AG10803 (cell line): ENCODE measurements at places on chromosomes 11 and 22.

DNA sequence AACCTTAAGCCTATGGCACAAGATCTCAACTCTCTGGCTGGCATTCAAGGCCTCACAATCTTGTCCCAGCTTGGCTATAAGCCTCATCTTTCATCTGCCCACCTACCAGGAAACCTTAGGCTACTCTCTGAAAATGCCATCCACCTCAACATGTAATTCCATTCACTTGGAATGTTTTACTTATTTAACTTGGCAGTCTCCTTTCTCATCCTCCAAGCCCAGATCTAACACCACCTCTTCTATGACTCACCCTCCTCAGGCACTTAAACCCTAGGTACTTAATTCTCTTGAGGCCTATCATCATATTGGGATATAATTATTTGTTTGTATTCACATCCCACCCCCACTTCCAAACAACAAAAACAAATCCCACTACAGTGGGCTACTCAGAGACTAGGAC, 15.0 kb downstream of the POGLUT3 start:
- DNase-seq, result no peak

DNA sequence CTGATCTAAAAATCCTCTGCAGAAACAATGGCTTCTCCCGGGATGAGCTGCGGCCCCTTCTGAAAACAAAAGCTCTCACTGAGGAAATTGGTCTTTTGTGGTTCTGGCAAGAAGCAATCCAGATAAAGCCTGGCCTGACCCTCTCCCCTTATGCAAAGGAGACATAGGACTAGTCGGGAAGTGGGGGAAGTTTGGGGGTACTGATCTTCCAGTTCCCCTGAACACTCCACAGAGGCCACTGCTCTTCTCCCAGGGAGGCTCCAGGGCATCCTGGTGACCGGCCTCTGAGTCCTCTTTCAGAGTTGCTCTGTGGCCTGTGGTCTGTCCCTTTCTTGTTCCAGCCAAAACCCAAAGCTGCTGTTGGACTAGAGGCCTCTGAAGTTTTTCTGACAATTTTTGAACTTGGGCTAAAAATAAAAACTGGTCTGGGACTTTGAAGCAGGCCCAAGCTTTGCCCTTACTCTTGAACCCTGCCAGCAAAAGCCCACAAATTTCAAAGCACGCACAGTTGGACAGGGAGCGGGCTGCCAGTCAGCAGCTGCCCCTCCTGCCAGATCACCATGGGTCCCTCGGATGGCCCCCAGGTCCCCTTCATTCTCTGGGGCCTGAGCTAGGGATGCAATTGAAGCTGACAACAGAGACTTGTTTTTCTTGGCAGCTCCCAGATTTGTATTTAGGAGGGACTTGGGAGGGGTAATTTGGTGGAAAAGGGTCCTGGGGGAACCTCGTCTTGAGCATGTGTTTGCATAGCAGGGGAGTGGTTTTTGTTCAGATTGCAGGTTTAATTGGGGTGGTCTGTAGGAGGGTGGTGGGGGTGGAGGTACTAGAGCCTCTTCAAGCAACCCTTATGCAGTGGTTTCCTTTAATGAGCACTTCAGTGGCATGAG, 381.6 kb upstream of the CADM1 start:
- no peak for DNase-seq

DNA sequence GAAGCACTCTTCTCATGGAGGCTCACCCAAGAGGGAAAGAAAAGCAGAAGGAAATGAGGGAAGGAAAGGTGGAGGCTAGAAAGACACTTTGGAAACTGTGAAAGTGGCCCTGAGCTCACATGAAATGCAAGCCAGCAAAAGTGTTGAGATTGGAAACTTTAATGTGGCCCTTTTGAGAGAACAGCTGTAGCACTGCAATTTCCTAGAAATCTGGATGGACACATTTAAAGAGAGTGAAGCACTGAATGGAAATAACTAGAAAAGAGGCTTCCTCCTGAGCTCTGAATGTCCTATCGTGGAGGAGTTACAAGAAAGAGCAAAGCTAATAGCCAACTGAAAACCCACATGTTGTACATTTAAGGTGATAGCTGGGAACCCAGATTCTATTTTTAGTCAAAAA, 56.0 kb downstream of the LIF start:
- DNase-seq, result no peak

- no peak for DNase-seq
These were observed 242.3 kb upstream of the TBCEL start for GRCh38 chr11:120781486-120782120.

GRCh38 chr11:69217276-69218105, 61.8 kb downstream of the SMIM38 start:
- DNase-seq, result no peak

DNA sequence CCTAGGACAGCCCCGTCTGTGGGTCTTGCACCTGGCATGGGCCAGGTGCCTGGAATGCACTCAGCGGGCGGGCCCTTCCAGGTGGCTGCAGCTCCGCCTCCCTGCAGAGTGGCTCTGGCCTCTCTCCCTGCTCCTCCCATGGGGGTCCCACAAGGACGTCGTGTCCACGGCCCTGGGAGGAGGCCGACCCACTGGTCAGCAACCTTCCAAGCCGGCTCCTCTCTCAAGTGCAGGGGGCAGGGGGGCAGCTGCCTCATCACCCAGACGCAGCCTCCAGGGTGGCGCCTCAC, 41.9 kb downstream of the CERK start:
- no peak for DNase-seq

- no peak for DNase-seq
These were observed 250.6 kb upstream of the RAG2 start for GRCh38 chr11:36848660-36849059.

GRCh38 chr22:28029956-28030355, 110.9 kb upstream of the PITPNB start:
- DNase-seq, result no peak

DNA sequence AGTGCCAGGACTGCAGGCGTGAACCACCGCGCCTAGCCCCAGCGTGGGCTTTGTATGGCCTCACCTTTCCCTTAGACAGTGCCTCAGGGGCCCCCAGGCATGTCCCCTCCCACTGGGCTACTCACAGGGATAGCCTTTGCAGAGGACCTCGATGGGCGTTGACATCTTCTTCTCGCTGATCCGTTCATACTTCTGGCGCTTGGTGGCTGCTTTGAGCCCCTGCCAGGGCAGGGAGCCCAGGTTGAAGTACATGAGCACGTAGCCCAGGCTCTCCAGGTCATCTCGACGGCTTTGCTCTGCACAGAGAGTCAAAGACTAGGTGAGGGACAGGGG, 17.5 kb downstream of the CSNK1E start:
- DNase-seq, result no peak

DNA sequence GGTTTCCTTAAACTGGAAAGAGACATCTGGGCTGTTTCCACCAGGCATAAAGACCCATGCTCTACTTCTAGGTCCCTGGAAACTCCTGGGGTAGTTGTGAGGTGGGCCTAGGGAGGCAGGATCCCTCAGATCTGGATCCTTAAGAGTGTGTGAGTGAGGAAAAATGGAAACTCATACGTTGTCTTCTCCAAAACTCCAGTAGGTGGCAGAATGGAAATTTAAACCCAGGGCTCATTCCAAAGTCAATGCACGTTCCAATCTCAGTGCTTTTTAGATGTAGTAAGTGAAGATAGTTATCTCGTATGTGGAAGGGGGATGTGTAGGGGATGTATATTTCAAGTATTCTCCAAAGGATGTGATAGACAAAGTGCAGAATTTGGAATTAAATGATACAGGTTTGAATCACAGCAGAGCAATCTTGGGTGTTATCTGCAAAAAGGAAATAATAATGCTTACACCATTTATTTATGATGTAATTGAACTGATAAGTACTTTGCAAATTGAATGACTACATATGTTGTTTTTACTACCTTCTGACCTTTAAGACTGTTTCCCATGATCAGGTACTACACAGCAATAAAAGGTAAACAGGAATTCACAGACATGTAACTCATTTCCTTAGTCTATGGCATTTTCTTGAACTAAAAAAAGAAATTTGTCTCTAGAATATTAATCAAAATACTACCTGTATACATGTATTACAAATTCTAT, 13.1 kb upstream of the MMP1 start:
- peak; percentile 46 for DNase-seq

DNA sequence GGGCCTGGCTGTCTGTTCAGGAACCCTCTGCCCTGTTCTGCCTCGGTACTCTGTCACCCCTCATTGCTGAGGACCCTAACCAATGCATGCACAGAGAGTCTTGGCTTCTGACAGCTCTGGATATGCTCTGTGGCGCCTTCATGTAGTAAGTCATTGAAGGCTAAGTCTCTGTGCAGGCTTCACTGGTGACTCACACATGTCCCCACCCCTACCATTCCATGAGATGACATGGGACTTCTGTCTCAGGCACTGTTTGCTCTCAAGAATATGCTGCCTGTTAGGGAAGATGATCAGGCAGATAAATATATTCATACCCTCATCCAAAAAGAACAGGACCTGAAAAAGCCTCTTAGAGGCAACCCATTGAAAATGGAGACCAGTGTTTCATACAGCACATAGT, 43.6 kb upstream of the HORMAD2 start:
- DNase-seq, result peak; percentile 18

DNA sequence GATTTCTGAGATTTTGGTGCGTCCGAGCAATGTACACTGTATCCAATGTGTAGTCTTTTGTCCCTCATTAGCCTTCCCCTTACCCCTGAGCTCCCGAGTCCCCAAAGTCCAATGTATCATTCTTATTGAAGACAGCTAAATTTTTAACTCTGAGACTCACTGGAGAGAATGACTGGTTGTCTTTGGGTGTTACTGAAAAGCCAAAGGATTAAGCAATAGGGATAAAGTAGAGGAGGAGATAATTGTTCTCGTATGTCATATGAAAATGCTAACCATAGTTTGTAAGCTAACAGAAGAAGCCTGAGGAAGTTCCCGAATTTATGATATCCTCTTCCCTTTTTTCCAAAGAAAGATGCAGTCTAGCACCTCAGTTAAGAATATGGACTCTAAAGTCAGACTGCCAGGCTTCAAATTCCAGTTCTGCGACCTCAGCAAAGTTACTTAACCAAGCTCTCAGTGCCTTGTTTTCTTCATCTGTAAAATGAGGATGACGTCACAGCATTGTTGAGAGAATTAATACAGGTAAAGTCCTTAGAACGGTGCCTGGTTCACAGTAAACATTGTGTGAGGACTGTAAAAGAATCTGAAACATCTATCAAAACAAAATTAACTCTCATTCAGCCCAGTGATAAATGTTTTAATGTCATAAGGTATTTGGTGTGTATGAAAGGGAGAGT, 1.6 kb upstream of the MSANTD2 start:
- DNase-seq, result peak; percentile 62

- DNase-seq, result no peak
These were observed 14.0 kb downstream of the CBX7 start for GRCh38 chr22:39138357-39138997.

DNA sequence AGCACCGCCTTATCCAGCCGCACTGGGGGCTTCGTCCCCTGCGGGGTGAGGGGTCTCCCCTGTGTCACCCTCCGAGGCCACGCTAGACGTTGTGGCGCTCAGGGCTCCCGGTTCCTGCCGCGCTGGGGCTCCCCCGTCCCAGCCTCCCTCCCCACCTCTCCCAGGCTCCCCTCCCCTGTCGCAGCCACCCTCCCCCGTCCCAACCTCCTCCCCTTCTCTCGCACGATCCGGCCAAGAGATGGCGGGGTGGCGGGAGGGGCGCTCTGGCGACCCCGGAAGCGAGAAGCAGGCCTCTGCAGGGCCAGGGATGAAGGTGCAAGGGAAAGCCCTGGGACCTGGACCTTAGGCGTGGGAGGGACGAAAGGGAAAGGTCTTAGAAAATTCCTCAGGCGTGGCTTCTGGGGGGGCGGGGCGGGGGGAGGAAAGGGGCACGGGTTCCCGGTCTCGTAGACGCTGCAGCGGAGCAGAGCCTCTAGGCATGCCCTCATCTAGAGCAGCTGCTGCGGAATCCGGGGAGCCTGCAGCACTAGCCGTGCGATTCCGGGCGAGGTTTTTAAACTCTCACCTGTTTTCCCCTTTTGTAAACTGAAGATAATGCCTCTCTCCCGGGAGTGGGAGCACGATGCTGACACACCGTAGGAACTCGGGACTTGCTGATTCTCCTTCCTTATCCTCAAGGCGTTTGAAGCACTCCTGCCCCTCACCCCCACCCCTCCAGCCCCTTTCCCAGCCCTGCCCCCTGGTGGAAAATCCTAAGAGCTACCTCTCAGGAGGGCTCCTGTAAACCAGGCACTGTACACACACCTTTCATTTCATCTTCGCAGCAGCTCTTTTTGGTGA, 14.4 kb downstream of the KCNJ5 start:
- no peak for DNase-seq

DNA sequence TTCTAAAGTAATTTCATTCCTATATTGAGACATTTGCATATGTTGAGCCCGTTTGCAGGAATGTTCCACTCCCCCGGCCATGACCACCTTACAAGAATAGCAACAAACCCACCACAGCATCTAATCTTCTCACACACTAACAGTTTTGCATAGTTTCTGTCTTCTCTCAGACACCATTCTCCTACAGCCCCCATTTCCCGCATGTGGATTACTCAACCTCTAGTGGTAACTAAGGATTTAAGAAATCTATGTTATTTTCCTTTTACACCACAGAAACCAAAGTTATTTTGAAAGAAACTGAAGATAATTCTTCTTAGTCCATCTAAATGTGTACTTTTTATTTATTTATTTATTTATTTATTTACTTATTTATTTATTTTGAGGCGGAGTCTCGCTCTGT, 2.3 kb downstream of the MS4A4E start:
- DNase-seq, result no peak

GRCh38 chr11:132158696-132159095, 788.3 kb downstream of the NTM start:
- no peak for DNase-seq

GRCh38 chr22:22480940-22481339, 27.6 kb downstream of the ZNF280B start:
- no peak for DNase-seq

- DNase-seq, result no peak
These were observed 2.6 kb upstream of the LTBP3 start for GRCh38 chr11:65560555-65561418.

DNA sequence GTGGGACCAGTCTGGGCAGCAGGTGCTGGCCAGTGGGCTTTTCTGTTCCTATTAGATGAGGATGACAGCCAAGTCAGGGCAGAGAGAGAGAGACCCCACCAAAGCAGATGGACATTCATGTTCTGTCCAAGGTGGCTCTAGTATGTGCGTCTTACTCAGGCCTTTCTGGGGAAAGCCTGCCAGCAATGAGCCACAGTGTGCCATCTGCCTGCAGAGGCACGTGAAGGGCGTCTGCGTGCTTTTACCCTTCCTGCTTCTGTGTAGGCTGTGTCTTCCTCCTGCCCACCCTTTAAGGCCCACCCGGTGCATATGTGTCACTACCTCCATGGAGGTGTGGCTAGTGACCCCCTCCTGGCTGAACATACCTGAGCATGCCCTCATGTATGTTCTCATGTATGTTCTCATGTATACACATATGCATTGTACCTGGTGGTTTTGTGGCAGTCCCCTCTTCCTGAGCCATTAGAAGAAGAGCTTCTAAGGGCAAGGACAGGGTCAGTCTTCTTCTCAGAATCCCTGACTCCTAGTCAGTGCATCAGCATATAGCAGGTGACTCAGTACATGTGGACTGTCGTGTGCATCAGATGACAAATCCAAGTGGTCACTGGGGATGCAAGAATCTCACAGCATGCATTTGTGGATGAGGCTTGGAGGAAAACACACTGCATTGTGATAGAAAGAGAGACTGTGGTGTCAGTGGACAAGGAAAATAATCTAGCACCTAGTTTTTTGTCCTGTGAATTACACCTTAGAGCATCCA, 90.4 kb upstream of the YWHAH start:
- DNase-seq, result no peak
